Activated CD8-positive, alpha-beta memory T cell treated with anti-CD3 and anti-CD28 coated beads for 24 hours (primary cell): ENCODE measurements at places on chromosomes 5 and 9.

- peak; percentile 24 for DNase-seq
These were observed 153.8 kb downstream of the COL23A1 start for GRCh38 chr5:178436326-178436940.

- no peak for DNase-seq
These were observed 86.1 kb upstream of the PTPN3 start for GRCh38 chr9:109584205-109584604.

DNA sequence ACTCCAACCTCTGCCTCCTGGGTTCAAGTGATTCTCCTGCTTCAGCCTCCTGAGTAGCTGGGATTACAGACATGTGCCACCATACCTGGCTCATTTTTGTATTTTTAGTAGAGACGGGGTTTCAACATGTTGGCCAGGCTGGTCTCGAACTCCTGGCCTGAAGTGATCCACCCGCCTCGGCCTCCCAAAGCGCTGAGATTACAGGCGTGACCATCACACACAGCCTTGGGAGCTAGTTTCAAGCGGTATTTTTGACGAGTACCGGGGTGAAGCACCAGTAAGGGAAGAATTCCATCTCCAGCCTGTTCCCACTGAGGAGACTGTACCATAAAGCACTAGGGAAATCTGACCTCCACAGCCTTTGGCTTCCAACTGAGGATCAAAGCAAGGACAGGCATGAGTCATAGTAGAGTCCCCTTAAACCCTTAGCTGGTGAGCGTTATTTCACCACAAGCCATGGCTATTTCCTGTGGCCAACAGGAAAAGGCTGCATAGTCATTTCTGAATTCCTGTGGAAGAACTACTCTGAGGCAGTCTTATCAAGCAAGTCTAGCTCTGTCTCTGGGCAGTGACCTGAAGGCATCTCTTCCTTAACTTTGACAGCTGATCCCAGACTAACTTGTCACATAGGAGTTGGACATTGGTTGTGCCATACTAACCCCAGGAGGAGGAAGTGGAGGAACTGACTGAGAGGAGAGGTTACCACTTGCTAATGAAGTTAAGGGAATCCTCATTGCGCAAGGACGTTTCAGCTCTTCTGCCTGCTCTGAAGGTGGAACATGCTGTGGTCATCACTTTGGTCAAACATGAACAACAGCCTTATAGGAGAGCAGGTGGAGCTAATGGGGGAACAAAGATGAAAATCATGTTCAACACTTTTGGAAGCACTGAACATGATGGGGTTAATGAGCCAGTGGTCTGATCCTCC, 85.8 kb upstream of the DMRT1 start:
- no peak for DNase-seq

DNA sequence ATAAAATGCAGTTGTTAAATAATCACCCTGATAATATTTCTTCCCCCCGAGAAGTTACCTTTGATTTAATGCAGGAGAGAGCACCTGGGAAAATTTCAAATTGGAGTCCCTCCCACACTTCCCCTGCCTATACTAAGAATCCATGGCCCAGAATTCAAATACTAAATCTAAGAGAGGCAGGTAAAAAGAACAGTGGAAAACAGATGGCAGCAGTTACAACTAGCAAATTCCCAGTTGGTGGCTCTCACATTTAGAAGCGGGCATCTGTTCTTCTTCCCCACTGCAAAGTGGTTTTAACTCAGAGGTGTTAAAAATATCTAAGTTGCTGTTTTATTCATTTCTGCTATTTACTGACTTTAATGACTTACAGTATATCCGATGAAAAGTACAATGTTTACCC, 210.4 kb upstream of the ELAVL2 start:
- no peak for DNase-seq

DNA sequence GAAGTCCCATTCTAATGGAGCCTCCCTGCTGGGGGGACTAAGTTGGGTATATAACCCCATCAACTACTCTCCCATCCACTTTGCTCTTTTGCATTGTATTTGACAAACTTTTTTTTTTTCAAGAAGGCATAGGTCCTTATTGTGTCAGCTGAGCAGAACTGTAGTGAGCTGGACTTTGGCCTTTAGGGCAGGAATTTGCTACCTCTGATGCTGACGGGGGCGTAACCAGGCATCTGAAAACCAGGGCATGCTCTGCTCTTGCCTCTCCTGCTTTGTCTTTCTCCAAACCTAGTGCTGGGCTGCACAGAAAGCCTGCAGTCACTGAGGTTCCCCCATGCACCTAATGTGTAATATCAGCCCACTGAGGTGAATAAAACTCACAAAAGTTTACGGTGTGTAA, 49.0 kb downstream of the MSX2 start:
- DNase-seq = no peak

- no peak for DNase-seq
These were observed 6.0 kb downstream of the KIAA1191 start for GRCh38 chr5:176355400-176356178.

DNA sequence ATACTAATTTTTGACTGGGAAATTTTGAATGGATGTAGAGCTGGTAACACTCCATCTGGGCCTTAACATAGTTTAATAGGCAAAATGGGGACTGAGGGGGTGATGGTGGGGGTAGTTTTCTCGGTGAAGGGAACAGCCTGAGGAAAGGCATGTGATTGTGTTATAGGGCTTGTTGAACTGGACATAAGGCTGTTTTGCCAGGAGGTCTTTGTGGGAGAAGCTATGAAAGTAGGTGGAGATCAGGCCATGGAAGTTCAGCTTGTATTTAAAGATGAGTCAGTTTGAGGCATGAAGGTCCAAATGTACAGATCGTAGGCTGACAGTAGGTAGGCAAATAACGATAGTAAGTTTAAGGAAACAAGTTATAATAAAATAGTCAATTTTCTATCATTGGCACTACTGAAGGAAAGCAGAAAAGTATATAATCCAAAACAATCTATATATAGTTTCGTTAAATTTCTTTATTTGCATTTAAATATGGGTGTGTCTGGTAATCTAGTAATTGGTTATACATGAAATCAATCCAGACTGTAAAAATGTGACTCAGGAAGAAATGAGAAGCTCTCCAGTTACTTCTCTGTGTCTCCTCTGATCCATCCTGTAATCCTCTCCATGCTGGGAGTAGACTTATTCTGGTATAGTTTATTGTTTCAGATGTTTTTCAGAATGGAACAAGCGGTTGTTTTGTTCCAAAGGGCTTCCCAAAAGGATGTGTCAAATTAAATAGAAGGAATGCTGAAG, 2.8 kb downstream of the CSNK1G3 start:
- DNase-seq = no peak

DNA sequence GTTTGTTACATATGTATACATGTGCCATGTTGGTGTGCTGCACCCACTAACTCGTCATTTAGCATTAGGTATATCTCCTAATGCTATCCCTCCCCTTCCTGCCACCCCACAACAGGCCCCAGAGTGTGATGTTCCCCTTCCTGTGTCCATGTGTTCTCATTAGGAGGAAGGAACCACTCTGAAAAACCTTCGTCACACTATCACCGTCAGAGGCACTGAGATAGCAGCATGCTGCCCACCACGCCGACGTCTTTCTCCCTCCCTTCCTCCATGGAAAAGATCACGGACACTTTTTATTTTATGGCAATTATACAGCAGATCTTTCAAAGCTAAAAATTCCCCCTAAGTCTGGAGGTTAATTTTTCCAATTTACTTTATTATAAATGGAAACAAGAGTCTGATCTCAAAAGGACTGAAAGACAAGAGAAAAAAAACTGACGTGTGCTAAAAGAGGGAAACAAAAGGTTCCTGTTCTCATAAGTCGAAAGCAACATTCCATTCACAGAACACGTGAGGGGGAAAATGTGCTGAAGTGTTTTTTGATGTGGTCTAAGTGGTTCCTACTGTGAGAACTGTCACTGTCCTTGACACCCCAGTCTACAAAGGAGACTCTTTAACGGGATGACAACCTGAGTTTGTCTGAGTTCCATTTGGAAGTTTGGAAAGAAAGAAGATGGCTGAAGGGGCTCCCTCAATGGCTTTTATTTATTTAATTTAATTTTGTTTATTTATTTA, 339.7 kb upstream of the IRX2 start:
- no peak for DNase-seq

DNA sequence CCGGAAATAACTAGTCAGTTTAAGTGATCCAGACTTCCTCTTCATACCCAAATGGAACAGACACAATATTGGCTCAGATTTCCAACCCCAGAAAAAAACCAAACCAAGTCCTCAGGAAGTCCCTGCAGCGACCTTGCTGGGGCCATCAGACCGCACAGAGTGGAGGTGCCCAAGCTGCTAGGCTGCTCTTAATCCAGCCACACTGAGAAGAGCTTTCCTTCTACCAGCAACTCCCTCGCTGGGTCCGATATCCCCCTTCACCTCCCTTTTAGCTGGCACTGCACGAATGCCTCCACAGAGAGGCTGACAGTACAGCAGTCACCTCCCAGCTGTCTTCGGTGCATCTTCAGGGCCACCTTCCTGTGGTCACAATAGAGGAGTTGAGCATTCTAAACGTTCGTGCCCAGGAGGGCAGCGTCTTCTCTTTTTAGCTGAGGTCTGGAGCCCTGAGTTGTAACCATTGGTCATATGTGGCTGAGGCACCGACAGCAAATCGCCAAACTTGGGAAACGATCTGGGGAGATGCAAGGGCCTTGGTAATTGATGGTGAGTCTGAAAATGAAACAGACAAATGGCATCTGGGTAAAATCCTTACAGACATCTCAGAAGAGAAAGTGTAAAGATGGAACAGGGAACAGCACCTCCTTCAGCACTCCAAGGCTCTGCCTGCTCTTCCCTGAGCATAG, 5.7 kb downstream of the NAIF1 start:
- DNase-seq = peak; percentile 62

GRCh38 chr9:14170973-14171596, 142.9 kb downstream of the NFIB start:
- no peak for DNase-seq

DNA sequence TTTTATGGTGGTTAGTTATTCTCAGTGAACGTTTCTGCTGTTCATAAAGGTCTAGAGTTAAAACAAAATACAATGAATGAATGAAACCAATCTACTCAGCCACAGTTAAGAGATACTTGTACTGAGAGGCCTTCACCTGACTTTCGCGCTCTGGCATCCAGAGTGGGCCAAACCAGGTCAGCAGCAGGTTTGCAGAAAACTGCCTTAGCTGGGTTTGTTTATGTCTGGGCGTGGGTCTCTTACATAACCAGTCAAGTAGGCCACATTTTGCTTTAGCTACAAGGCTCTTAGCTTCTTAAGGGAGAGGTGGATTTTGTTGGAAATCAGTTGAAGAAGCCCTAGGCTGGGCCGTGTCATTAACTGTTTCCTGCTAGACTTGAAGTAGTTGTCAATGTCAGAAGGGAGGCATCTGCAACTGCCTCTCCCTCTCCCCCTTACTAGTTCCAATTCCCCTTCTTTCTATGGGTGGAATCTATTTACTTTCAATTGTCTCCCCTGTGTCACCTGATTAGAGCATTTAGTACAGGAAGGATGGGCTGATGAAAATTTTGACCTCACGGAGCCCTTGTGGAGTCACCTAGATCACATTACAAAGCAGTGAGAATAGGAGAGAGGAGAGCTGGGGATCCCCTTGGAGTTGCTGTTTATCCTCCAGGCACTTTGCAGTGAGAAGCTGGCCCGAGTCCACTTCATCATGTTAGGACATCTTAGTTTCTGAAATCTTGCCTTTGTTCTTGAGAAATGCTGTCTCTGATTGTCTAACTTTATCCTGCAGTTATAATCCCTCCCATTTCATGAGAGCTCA, 200.5 kb downstream of the ARHGEF28 start:
- no peak for DNase-seq

DNA sequence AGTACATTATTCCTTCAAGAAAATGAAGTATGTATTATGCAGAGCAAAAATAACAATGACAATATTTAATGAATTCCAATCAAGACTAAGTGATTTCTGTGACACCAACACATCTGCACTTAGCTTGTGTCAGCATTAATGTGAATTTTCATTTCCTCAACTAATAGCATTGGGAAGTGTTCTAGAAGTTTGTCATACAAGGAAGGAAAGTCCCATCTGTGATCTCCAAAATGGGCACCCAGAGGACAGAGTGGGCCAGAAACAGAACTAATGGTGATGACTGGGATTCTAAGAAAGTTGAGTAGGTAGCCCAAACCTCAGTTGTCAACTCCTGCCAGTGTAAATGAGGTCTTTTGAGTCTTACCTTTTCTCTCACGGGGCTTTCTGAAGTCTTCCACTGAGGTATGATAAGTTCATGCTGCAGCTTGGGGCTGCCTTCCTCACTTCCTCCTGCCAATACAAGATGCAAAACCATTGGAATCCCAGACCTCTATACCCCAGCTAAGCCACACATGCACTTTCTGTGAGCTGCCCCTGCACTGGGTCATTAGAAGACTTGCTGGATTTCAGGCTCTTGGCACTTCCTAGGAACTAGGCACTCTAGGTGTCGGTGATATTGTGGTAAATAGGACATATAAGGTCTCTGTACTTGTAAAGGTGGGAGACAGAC, 4.9 kb downstream of the ADAM19 start:
- no peak for DNase-seq

DNA sequence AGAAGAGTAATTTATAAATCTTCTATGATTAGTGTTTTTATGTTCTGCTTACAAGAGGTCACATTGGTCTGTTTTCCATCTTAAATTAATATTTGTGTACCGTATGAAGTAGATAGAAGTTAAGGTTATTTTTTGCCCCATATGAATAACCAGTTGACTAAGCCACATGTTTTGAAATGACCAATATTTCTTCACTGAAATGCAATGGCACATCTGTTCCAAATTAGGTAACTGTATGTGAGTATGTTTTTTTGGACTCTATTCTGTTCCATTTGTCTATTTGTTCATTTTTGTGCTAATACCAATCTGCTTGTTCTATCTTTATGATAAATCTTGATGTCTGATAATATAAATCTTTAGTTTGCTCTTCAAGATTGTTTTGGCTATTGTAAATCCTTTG, 17.7 kb downstream of the JAK2 start:
- no peak for DNase-seq

GRCh38 chr5:115284021-115284420, 12.4 kb downstream of the CCDC112 start:
- no peak for DNase-seq

DNA sequence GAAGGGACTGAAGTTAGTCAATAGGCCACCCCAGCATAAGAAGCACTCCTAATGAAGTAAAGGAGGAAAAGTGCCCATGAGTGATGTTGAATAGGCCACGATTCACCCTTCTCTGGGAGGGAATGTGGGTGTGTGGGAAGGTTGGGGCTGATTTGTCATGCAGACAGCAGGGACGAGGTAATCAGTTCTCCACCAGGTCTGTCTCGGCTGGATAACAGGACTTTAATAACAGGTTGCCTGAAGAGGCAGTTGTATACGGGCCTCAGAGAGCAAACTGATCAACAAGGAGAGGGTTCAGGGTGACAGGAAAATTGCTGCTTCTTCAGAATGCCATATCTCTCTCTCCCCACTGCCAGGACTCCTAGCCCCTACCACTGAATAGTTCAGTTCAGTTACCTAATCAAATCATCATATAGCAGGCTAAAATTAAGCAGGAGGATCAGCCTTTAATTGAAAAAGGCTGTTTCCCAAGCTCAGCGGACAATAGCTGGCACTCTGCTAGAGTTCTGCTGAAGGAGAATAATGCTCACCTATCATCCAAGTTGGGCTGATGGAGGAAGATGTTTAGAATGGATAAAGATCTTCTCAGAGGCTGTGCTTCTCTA, 43.6 kb upstream of the SMIM32 start:
- no peak for DNase-seq
